ENCODE measurements at places on chromosomes 12 and 14. TPM values are rescaled to one million over a fixed set of nuclear protein-coding genes. Genes with fewer than 3 reads are reported as not detected.

Gene IL22
- total RNA-seq: not detected

Gene CCND2
- total RNA-seq: 26.7 TPM

Gene SOS2
- total RNA-seq: 20.4 TPM

Gene POTEM
- total RNA-seq: not detected

Gene NRL
- total RNA-seq: 1.00 TPM

Gene A2M
- total RNA-seq: 2.2 TPM

Gene TPPP2
- not detected for total RNA-seq

Measured in uterine smooth muscle cell (primary cell).